Spinal cord (tissue), 10 donors: ENCODE measurements at places on chromosomes 6 and 20. TPM values are rescaled to one million over a fixed set of nuclear protein-coding genes. Genes with fewer than 3 reads are reported as not detected.

- no peak for DNase-seq
These were observed 516.2 kb downstream of the BCKDHB start for GRCh38 chr6:80622641-80623040.

DNA sequence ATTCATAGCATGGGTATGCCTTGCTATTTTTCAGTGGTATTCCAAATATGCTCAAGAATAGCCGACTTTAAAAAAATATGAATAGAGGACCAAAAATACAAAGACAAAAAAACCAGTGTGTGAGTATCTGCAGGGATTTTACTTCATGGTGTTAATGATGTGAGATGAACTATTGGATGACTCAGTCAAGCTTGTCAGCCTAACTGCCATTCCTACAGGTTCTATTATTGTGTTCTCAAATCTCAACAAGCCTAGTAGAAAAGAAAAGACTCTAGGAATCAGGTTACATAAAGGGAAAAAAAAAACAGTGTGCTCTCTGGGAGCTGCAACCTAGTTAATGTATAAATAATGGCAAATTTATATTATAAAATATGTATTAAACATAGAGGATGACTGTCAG is 588.4 kb upstream of the BTBD3 start:
- DNase-seq, result no peak

GRCh38 chr6:167208819-167209576 is 51.2 kb upstream of the GPR31 start:
- no peak for DNase-seq

DNA sequence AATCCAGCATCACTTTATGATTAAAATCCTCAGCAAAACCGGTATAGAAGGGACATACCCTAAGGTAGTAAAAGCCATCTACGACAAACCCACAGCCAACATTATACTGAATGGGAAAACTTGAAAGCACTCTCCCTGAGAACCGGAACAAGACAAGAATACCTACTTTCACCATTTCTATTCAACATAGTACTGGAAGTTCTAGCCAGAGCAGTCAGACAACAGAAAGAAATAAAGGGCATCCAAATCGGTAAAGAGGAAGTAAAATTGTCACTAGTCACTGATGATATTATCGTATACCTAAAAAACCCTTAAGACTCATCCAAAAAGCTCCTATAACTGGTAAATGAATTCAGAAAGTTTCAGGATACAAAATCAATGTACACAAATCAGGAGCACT is 33.3 kb downstream of the BLOC1S5 start:
- no peak for DNase-seq

- DNase-seq, result no peak
These were observed at the start of gene SFTA2 for GRCh38 chr6:30931969-30932645. SFTA2 (minus strand) TSS chr6:30932170; CDS start chr6:30932096, 74 bp downstream.

The SCGN gene
- 1.2 TPM for total RNA-seq

GRCh38 chr6:149271348-149272340 is 45.9 kb upstream of the TAB2 start:
- no peak for DNase-seq

The GLP1R gene
- 0.61 TPM for total RNA-seq

DNA sequence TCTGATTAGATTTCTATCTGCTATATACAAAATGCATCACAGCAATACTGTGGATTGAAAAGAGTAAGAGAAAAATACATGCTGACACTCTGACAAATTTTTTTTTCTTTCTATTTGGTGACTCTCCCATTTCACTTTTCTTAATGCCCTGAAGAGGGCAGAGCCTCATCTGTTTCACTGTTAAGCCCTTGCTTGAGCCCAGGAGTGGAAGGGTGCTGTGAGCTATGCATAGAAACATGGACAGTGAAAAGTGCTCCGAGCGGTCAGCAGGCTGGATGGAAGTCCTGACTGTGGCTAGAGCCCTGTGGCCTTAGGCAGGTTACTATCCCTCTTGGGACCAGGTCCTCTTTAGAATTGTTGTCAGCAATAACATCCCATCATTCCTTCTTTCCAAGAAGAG is 17.4 kb upstream of the CSE1L start:
- no peak for DNase-seq

- no peak for DNase-seq
These were observed 2.1 kb downstream of the SLC35B2 start for GRCh38 chr6:44255105-44255808.

GRCh38 chr6:126963077-126963809 is 155.2 kb upstream of the RSPO3 start:
- no peak for DNase-seq

The CDH26 gene
- total RNA-seq, result 0.99 TPM

GRCh38 chr6:54717849-54718455 is 128.6 kb upstream of the FAM83B start:
- peak; percentile 83 for DNase-seq

The COL10A1 gene
- 0.40 TPM for total RNA-seq

- DNase-seq, result no peak
These were observed 100.8 kb downstream of the DLL1 start for GRCh38 chr6:170190046-170190445.
